ENCODE measurements at places on chromosomes 2 and 18. TPM values are rescaled to one million over a fixed set of nuclear protein-coding genes. Genes with fewer than 3 reads are reported as not detected.

Gene CROCC2
- total RNA-seq: not detected

Gene ATP6V1C2
- 0.09 TPM for total RNA-seq

Gene C1QL2
- total RNA-seq: not detected

DNA sequence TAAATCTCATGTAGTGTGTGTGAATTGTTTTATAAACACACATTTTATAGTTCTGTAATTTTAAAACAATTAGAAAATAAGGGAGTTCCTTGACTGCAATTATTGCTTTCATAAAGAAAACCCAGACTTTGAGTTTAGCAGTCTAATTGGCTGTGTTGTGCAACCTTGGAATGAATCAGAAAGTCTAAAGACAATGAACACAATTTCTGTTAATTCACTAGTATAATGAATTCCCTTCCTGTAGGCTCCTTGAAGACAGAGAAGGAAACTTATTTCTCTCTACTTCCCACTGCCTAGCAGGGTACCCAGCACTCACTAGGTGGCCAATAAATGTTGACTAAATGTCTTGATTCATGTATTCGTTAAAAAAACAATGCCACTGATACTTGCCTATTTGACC, 79.9 kb downstream of the ANTXR1 start:
- no peak for DNase-seq
- no peaks in the 10 kb centered on the region for H3K27me3 ChIP-seq
- no peak overlapping the region for H3K4me3 ChIP-seq
- H3K36me3 ChIP-seq: no peaks in the 10 kb centered on the region
- peaks cover 17% of the 10 kb centered on the region for H3K4me1 ChIP-seq

DNA sequence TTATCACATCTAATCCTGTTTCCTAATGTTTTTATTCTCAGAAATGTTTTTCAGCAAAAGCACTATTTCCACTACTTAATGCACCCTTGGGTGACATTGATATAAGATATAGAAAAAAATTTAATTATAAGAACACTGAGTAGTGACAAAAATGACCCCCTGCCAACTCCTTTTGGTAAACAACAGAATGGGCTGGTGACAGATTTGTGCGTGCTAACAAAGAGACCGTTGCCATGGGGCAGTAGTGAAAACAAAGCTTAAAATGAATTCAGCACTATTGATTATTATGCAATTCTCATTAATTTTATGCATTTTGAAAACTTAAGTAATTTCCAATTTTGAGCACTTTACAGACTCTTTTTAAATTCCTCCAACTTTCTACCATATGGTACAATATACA, 33.1 kb downstream of the RDH14 start:
- peaks cover 40% of the 10 kb centered on the region for H3K4me1 ChIP-seq
- H3K36me3 ChIP-seq: no peaks in the 10 kb centered on the region
- no peak overlapping the region for H3K27ac ChIP-seq
- H3K27me3 ChIP-seq: no peaks in the 10 kb centered on the region

DNA sequence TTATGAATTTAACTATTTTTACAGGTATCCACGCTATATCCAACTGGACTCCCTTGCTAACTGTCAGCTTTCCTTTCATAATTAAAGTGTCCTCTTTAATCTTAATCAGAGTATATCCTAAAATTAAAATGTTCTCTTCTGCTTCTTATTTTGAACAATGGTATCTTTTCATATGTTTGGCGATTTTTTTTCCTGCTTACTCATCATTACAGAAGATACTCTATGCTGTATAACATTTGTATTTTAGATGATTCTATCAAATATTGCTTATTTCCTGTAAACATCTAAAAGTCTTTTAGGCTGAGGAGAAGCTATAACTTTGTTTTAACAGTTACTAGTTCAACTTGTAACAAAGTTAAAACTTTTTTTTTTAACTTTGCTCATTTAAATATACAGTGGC, 17.4 kb downstream of the SCN2A start:
- no peak overlapping the region for H3K27ac ChIP-seq
- H3K27me3 ChIP-seq: no peaks in the 10 kb centered on the region
- DNase-seq: no peak
- H3K4me1 ChIP-seq: no peaks in the 10 kb centered on the region
- no peak overlapping the region for H3K4me3 ChIP-seq

- H3K36me3 ChIP-seq: no peaks in the 10 kb centered on the region
- no peak for DNase-seq
- H3K4me1 ChIP-seq: no peaks in the 10 kb centered on the region
These were observed 128.8 kb upstream of the TRIB2 start for GRCh38 chr2:12587729-12588522.

DNA sequence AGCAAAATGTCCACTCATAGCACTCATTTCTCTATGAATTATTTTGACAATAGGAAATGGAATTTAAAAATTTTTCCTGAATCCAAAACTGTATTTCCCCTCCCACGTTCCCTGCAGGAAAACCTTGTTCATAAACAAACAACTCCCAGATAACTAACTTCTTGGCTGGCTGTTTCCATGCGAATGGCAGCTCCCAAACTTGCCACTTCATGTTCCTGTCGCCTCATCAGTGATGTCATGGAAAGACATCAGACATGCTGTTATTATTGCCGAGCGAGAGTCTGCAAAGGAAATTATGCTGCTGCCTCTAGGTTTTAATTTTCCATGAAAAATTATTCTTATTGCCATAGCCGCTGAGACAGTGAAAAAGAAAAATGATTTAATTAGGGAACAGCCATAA, 117.0 kb upstream of the RIOK3 start:
- no peaks in the 10 kb centered on the region for H3K27me3 ChIP-seq
- peaks cover 19% of the 10 kb centered on the region for H3K4me1 ChIP-seq
- H3K36me3 ChIP-seq: no peaks in the 10 kb centered on the region
- no peak overlapping the region for H3K4me3 ChIP-seq

DNA sequence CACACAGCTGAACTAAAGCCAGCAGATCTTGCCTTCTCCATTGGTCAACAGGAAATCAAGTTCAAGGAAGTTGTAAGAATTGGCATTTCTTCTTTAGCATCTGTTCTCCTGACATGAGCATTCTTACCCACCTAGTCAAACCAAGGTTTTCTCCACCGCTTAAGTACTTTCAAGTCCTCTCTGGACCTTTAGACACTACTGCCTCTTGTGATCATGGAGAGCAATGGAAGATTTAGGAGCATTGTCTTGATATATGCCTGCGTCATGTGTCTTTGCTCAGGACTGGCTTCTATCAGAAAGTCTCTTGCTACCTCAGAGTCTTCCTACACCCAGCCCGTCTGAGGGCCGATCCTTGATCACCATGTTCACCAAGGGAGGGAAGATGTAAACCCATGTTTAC, 262.2 kb downstream of the PHLPP1 start:
- H3K4me1 ChIP-seq: peaks cover 16% of the 10 kb centered on the region
- no peaks in the 10 kb centered on the region for H3K36me3 ChIP-seq
- H3K4me3 ChIP-seq: no peak overlapping the region
- no peak for DNase-seq
- H3K27ac ChIP-seq: no peak overlapping the region
- no peaks in the 10 kb centered on the region for H3K27me3 ChIP-seq

- no peaks in the 10 kb centered on the region for H3K36me3 ChIP-seq
- peak overlapping the region; percentile 68 for H3K4me3 ChIP-seq
- H3K27me3 ChIP-seq: no peaks in the 10 kb centered on the region
- peak overlapping the region; percentile 82 for H3K27ac ChIP-seq
- peaks cover 39% of the 10 kb centered on the region for H3K4me1 ChIP-seq
These were observed 1.7 kb upstream of the LDLRAD4 start for GRCh38 chr18:13216711-13217465.

- no peak overlapping the region for H3K4me3 ChIP-seq
- no peak for DNase-seq
- H3K36me3 ChIP-seq: no peaks in the 10 kb centered on the region
- no peak overlapping the region for H3K27ac ChIP-seq
These were observed 33.1 kb downstream of the ATOH8 start for GRCh38 chr2:85786865-85787264.

DNA sequence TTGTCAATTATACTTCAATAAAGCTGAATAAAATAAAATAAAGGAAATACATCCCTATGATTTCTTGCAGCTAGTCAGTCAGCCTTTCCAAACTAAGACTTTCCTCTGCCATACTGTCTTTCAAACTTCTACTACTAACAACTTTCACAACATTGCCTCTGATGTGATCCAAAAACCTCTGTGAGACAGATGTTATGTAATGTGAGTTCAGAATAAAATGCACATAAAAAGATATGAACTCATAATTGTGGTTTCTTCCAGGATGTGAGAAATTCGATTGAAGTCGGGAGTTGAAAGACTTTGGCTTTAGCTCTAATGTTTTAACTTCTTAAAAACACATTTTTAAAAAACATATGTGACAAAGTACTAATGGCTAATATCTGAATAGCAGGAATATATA, 98.7 kb downstream of the PIGN start:
- DNase-seq: no peak
- no peak overlapping the region for H3K27ac ChIP-seq
- no peak overlapping the region for H3K4me3 ChIP-seq
- peaks cover 24% of the 10 kb centered on the region for H3K4me1 ChIP-seq
